ENCODE measurements at places on chromosomes 11 and 22. TPM values are rescaled to one million over a fixed set of nuclear protein-coding genes. Genes with fewer than 3 reads are reported as not detected.
A peak's percentile ranks its signal among the peaks of the same experiment; 100 is the strongest.

GRCh38 chr11:32426819-32427615 is 8.3 kb downstream of the WT1 start:
- H3K27me3 ChIP-seq = peaks cover 74% of the 10 kb centered on the region
- DNase-seq = peak; percentile 87
- peaks cover 38% of the 10 kb centered on the region for H3K4me1 ChIP-seq
- peaks cover 8% of the 10 kb centered on the region for H3K36me3 ChIP-seq
- peak overlapping the region; percentile 35 for H3K4me3 ChIP-seq

The GPR83 gene
- total RNA-seq = 0.09 TPM

DNA sequence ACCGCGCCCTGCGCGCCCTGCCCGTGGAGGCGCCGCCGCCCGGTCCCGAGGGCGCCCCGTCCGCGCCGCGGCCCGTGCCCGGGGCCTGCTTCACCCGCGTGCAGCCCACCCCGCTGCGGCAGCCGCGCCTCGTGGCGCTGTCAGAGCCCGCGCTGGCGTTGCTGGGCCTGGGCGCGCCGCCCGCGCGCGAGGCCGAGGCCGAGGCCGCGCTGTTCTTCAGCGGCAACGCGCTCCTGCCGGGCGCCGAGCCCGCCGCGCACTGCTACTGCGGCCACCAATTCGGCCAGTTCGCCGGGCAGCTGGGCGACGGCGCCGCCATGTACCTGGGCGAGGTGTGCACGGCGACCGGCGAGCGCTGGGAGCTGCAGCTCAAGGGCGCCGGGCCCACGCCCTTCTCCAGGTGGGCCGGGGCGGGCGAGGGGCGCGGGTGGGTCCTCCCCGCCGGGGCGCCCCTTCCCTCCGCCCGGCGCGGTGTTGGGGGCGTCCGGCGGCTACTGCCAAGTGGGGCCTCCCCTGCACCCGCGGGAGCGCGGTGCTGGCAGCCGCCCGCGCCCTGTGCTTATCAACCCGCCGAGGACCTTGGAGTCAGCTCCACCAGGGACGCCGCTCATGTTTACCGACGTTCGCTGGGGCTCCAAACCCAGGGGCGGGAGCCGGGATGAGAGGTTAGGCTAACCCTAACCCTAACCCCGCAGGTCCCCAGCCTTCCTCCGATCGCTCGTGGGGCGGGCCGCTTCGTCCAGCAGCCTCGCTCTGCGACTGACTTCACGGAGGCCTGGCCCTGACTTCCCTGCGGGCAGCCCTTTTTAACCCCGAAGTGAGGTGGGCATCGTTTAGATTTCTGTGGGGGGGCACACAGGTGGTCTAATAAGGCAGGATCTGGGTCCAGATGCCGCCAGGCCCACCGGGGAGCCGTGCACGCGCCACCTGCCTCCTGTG is 649 bp downstream of the SELENOO start:
- DNase-seq = no peak
- peaks cover 48% of the 10 kb centered on the region for H3K36me3 ChIP-seq
- peak overlapping the region; percentile 83 for H3K4me3 ChIP-seq

DNA sequence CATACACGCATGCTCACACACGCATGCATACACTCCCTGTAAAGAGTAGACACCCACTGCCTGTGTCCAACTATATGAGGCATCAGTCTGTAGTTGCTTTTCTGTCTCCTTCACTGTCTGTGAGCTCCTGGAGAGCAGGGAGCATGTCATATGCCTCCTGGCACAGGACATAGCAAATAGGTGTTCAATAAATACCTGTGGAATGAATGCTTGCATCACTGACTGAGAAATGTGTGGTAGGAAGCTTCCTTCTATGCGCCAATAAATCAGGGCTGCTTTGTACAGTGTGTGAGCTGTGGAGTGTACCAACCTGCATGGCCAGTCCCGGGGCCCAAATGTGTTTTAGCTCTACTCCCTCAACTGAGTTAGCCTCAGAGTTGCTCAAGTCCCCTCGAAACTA is 37.2 kb upstream of the NAV2 start:
- H3K4me3 ChIP-seq = no peak overlapping the region
- no peak for DNase-seq
- H3K36me3 ChIP-seq = no peaks in the 10 kb centered on the region
- H3K27me3 ChIP-seq = no peaks in the 10 kb centered on the region
- H3K27ac ChIP-seq = peak overlapping the region; percentile 84

DNA sequence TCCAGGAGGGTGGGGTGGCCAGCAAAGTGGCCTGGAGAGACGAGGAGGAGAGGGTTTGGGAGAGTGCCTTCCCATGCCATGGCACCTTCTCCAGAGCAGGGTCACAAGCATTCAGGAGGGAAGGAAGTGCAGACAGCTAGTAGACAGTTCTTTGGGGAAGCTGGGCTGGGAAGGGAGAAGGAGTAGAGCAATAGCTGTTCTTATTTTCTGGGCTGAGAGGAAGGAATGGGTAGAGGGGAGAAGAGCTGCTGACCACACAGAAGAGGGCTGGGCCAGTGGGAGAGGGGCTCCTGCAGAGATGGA is 14.8 kb upstream of the PICK1 start:
- no peaks in the 10 kb centered on the region for H3K36me3 ChIP-seq
- no peak overlapping the region for H3K4me3 ChIP-seq
- DNase-seq = no peak
- H3K4me1 ChIP-seq = no peaks in the 10 kb centered on the region

The PHOX2A gene
- not detected for total RNA-seq

DNA sequence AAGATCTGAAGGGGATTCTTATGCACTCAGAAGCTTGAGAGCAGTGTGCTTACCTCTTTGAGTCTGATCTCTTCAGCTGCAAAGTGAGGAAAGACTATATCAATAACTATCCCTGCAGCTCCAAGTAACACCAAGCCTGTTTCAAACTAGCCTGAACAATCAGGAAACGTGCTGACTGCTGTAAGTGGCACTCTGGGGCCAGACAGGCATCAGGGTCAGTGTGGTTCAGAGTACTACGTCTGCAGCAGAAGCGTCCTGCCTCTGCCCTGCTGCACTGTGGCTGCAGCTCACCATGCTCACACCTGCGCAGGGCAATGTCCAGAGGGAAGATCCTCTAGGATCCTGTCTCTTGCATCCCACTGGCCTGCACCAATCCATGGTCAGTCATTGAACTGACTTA is 25.5 kb upstream of the LINC01488 start:
- no peaks in the 10 kb centered on the region for H3K4me1 ChIP-seq
- H3K27me3 ChIP-seq = no peaks in the 10 kb centered on the region
- H3K27ac ChIP-seq = no peak overlapping the region
- no peak for DNase-seq

GRCh38 chr11:17770048-17770652 is 35.6 kb downstream of the KCNC1 start:
- DNase-seq = no peak
- no peaks in the 10 kb centered on the region for H3K27me3 ChIP-seq
- H3K4me1 ChIP-seq = no peaks in the 10 kb centered on the region
- no peaks in the 10 kb centered on the region for H3K36me3 ChIP-seq
- H3K27ac ChIP-seq = no peak overlapping the region

DNA sequence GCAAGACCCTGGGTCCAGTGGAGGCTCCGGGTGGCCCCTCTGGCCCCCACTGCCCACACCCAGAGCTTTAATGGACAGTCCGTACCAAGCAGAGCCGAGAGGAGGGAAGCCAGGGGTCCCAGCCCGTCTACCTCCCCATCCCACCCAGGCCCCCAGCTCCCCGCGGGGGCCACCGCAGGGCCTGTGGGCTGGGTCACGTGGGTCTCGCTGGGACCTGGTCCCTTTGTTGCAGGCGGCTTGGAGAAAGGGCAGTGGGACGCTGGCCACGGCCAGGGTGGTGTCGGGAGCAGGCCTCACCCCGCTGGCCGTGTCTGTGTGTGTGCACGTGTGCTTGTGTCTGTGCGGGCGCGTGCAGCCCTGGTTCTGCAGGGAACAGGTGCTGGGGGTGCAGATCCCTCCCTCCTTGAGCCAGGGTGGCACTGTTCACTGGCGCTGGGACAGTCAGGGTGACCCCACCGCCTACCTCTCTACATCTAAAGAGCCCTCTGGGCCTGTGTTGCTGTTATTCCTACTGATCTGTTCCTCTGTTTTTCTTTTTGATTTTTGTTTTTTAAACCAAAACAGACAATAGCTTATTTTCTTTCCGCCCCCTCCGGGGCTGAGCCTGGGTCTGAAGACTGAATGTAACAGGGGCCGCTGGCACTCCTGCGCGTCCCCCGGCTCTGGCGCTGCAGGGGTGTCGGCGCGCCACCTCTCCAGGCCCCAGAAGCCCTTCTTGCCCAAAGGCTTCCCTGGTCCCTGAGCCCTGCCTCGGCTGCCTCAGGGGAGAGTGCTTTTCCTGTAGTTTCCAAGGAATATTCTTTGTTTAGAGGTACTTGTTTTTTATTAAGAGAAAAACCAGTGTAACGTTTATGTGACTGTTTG is 20.1 kb upstream of the TMEM191C start:
- no peaks in the 10 kb centered on the region for H3K4me1 ChIP-seq
- no peak overlapping the region for H3K27ac ChIP-seq
- H3K27me3 ChIP-seq = no peaks in the 10 kb centered on the region
- DNase-seq = peak; percentile 2
- no peak overlapping the region for H3K4me3 ChIP-seq
- H3K36me3 ChIP-seq = no peaks in the 10 kb centered on the region

GRCh38 chr11:116275635-116276034 is 497.2 kb downstream of the BUD13 start:
- peaks cover 20% of the 10 kb centered on the region for H3K27me3 ChIP-seq
- H3K4me1 ChIP-seq = no peaks in the 10 kb centered on the region
- H3K27ac ChIP-seq = no peak overlapping the region
- no peak overlapping the region for H3K4me3 ChIP-seq

- no peak overlapping the region for H3K4me3 ChIP-seq
- no peaks in the 10 kb centered on the region for H3K4me1 ChIP-seq
- H3K27me3 ChIP-seq = peaks cover 6% of the 10 kb centered on the region
- H3K36me3 ChIP-seq = no peaks in the 10 kb centered on the region
These were observed 40.8 kb downstream of the CACNA1I start for GRCh38 chr22:39611360-39611759.

The PLXNB2 gene
- total RNA-seq = 101 TPM

- H3K36me3 ChIP-seq = peaks cover 5% of the 10 kb centered on the region
- no peak overlapping the region for H3K27ac ChIP-seq
- peaks cover 36% of the 10 kb centered on the region for H3K4me1 ChIP-seq
- no peak for DNase-seq
- H3K4me3 ChIP-seq = peak overlapping the region; percentile 62
- H3K27me3 ChIP-seq = peaks cover 8% of the 10 kb centered on the region
These were observed 1.3 kb downstream of the TBC1D10C start for GRCh38 chr11:67405196-67405567.

DNA sequence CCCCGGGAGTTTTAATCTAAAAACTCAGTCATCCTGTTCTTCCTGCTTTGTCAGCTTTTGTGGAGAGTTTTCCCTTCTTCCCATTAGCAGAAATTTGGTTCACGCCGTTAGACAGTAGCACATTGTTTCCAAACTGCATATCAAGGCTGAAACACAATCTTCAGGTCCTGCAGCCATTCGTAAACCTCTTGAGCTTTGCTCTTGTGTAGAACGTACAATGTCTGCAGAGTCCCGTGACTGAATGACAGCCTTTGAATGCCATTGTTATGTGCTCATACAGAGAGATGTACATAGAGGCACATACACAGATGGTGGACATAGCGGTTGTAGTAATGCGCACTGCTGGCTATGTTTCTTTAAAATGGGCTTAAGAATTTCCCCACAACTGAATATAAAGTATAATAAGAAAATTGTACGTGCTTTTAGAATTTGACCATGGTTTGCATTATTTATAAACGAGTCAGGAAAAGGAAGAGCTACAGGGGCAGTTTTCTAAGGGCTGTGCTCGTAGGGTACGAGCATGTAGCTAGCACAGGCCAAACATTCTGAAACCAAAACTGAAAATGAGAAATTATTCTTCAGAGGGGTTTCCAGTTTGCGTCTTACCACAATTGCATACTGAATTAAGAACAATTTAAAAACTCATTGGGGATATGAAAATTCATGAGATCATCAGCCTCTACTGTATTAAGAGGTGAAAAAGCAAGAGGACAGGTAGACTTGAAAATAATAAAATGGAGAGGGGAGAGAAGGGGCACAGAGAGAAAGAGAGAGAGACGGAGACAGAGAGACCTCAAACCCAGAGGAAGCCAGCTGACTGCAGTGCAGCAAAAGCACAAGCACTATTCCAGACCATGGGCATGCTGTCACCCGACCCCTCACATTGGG is 310.1 kb downstream of the CADM1 start:
- no peak for DNase-seq
- no peaks in the 10 kb centered on the region for H3K27me3 ChIP-seq
- no peak overlapping the region for H3K4me3 ChIP-seq
- no peak overlapping the region for H3K27ac ChIP-seq
- peaks cover 4% of the 10 kb centered on the region for H3K4me1 ChIP-seq
- no peaks in the 10 kb centered on the region for H3K36me3 ChIP-seq

DNA sequence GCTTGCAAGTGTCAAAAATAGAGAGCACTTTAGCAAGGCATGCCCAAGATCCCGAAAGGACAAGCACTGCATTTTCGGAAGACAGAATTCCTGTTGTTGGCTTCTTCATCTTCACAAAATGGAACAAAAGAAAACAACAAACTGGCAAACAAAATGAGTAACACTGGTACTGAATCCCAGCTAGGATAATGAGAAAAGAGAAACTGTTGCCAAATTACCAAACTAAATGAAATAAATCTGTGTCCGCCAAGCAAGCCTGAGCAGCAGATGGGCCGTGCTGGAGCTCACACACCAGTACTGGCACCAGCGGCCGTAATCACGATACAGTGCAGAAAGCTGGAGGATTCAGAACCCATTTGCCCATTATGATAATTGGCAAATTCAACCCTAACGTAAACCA is 30.6 kb downstream of the TUB start:
- no peaks in the 10 kb centered on the region for H3K27me3 ChIP-seq
- H3K36me3 ChIP-seq = no peaks in the 10 kb centered on the region
- no peak for DNase-seq
- H3K4me3 ChIP-seq = no peak overlapping the region
- H3K27ac ChIP-seq = no peak overlapping the region

- peak overlapping the region; percentile 87 for H3K27ac ChIP-seq
- no peaks in the 10 kb centered on the region for H3K36me3 ChIP-seq
- DNase-seq = no peak
- peaks cover 7% of the 10 kb centered on the region for H3K4me1 ChIP-seq
- no peak overlapping the region for H3K4me3 ChIP-seq
These were observed 17.1 kb upstream of the IFITM3 start for GRCh38 chr11:337711-338110.

GRCh38 chr11:131867457-131868257 is 497.2 kb downstream of the NTM start:
- no peaks in the 10 kb centered on the region for H3K4me1 ChIP-seq
- no peak overlapping the region for H3K27ac ChIP-seq
- peak; percentile 62 for DNase-seq
- no peaks in the 10 kb centered on the region for H3K36me3 ChIP-seq
- no peaks in the 10 kb centered on the region for H3K27me3 ChIP-seq

The CHRNA10 gene
- total RNA-seq = 1.5 TPM

- H3K4me1 ChIP-seq = peaks cover 5% of the 10 kb centered on the region
- H3K27ac ChIP-seq = no peak overlapping the region
- DNase-seq = no peak
- H3K27me3 ChIP-seq = peaks cover 8% of the 10 kb centered on the region
- H3K36me3 ChIP-seq = no peaks in the 10 kb centered on the region
These were observed 8.1 kb upstream of the SART1 start for GRCh38 chr11:65953471-65953870.
